ENCODE measurements at places on chromosomes 11 and 22.

- DNase-seq, result no peak
Measured at GRCh38 chr11:100785148-100785983, 98.3 kb downstream of the ARHGAP42 start.

GRCh38 chr22:27250418-27250817, 551.1 kb downstream of the MN1 start:
- no peak for DNase-seq

DNA sequence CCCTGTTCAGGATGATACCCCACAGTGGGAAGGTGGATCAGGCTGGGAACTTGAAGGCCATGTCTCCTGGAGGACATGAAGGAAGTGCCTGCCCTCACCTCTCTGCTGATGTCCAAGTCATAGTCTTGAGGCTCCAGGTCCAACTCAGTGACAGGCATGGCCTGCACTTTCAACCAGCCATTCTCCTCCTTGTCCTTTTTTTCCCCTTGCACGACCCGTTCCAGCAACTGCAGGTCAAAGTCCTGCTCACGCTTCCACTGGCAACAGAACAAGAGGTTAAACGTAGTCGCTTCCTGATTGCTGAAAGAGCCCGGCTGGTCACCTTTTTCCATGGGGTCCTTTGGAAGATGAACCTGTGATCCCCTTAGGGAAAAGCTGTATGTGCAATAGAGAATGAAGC, 47.7 kb downstream of the C11orf58 start:
- no peak for DNase-seq

- no peak for DNase-seq
Measured at GRCh38 chr11:117933930-117934329, 4.7 kb upstream of the TMPRSS13 start.

DNA sequence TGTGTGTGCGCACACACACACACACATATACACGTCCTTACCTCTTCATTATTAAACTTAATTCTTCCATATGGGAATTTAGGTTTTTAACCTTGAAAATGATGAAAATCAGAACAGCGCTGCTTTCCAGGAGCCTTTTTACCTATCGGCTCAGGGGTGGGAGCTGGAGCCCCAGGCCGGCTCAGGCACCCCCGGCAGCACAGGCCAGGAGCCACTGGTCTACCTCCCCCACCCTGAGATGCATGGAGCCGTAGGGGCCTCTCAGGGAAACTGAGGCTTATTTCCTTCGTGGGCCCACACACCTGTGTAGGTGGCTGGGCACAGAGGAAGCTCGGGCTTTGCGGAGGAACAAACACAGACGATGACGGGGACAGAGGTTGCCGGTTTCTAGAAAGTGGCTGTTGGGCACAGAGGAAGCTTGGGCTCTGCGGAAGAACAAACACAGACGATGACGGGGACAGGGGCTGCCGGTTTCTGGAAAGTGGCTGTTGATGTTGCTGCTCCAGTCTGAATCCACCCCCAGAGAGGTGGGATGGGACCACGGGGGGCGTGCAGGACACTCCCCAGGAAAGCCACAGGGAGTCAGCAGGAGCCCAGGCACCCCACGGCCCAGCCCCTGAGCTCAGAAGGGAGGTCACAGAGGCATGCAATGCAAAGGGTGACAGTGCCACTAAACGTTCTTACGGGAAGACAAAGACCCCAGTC, 149.4 kb downstream of the BRD1 start:
- no peak for DNase-seq

All from GM13976 (cell line).